NCI-H446 (cell line): ENCODE measurements at places on chromosomes 4 and X.
A peak's percentile ranks its signal among the peaks of the same experiment; 100 is the strongest.

DNA sequence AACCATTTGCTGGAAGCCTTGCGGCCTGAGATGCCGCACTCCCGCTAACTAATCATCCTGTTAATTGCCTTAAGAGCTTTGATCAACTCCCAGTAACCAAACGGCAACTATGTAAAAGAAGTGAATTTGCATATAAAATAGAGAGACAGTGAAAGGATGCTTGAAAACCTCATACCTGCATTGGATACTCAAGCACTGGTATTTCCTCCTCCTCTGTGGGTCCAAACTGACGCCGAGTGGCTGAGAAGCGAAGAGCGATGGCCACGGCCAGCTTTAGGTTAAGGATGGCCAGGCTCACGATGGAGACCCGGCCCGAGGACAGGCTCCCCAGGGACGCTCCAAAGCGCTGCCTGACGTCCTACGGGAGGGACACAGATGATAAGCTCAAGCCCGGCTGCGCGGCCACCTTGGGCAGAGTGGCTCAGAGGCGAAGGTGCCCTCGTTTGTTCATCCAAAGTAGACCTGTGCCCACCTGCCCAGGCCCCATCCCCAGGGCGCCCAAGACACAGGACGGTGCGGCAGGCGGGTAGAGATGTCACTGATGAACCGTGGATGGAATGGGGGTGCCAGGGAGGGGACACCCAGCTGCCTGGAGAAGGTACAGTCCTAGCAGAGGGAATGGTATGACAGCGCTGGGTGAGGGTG, 43.6 kb downstream of the ACOX3 start:
- no peak for DNase-seq

- DNase-seq, result peak; percentile 1
Observed at GRCh38 chrX:17944833-17945497, 83.9 kb upstream of the RAI2 start.

GRCh38 chr4:168273838-168274237, 44.7 kb downstream of the DDX60 start:
- no peak for DNase-seq

GRCh38 chr4:187128222-187128621, 404.6 kb upstream of the FAT1 start:
- no peak for DNase-seq

DNA sequence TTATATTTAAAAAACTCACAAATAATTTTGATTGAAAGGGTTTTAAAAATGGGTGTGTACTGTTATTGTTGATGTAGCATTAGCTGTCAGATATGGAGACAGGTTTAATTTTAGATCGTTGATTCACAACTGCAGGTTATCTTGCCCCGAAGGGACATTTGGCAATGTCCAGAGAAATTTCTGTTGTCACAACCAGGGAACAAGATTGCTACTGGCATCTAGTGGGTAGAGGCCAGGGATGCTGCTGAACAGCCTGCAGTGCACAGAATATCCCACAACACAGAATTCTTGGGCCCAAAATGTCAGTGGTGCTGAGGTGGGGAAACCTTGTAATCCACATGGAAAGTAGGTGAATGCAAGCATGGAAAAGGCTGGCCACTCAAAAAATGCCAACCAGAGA, 114.9 kb downstream of the MAGEB17 start:
- no peak for DNase-seq

GRCh38 chr4:7687006-7687405, 252.3 kb upstream of the PSAPL1 start:
- no peak for DNase-seq

DNA sequence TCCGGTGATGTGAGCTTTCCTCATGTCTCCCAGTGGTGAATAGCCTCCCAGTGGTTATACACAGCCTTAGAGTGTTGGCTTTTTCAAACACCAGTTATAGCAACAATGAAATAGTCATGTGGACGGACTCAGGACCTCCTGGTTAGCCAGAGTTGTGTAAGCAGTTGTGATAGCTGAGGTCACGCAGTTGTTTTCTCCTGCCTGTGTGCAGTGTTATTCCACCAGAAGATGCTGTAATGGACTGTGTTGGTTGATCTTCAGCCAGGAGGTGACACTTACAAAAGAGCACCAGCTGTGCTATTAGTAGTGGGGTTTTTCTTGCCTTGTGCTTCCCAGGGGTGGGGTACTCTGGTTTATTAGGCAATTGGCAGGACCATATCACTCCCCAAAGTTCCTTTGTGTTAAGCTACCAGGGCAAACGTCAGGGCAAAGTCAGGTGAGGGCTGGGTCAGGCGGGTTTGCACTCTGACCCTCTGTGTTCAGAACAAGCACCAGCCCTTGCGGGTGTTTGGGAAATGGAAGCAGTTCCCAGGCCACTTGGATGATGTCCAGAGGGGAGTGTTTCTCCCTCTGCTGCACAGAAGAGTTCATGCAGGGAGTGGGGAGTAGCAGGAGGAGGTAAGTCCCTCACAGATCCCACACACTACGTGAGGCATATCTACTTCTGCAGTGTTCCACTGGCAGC, 252.6 kb downstream of the TMEM47 start:
- DNase-seq, result no peak

DNA sequence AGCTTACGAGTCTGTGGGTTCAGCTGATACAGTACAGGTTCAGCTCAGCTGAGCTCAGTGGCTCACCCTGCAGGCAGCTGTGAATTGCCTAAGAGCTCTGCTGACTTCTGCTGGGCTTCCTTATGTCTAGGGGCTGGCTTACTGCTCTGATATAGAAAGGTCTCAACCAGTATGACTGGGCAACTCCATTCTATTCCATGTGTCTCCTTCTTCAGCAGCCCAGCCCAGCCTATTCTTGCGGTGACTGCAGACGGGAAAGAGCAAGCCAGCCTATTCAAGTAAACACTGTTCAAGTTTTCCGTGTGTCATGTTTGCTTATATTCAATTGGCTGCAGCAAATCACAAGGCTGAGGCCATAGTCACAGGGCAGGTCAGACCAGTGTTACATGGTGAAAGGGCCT, 615.4 kb upstream of the ZFP42 start:
- DNase-seq, result no peak

GRCh38 chrX:10034740-10035260, 67.6 kb downstream of the CLDN34 start:
- no peak for DNase-seq

DNA sequence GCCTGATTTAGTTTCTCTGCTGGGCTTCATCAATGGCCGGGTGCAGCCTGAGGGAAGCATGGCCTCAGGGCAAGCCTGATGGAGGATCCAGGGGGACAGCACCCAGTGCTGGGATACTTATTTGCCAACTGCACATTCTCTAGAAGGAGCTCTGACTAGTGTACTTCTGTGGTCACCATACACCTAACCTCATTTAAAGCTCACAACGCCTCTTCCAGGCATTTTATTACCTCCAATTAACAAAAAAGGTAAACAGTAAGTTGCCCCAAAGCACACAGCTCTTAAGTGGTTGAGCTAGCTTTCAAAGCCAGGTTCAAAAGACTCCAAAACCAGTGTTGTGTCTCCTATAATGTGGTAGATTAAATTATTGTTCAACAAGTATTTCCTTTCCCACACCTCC, 26.8 kb upstream of the ATXN3L start:
- DNase-seq, result no peak

- peak; percentile 58 for DNase-seq
Observed at GRCh38 chr4:83639849-83640493, 104.1 kb downstream of the GPAT3 start.

- no peak for DNase-seq
Observed at GRCh38 chr4:93759506-93759905, 69.0 kb upstream of the ATOH1 start.

- DNase-seq, result no peak
Observed at GRCh38 chr4:117479673-117480072, 394.3 kb upstream of the TRAM1L1 start.

DNA sequence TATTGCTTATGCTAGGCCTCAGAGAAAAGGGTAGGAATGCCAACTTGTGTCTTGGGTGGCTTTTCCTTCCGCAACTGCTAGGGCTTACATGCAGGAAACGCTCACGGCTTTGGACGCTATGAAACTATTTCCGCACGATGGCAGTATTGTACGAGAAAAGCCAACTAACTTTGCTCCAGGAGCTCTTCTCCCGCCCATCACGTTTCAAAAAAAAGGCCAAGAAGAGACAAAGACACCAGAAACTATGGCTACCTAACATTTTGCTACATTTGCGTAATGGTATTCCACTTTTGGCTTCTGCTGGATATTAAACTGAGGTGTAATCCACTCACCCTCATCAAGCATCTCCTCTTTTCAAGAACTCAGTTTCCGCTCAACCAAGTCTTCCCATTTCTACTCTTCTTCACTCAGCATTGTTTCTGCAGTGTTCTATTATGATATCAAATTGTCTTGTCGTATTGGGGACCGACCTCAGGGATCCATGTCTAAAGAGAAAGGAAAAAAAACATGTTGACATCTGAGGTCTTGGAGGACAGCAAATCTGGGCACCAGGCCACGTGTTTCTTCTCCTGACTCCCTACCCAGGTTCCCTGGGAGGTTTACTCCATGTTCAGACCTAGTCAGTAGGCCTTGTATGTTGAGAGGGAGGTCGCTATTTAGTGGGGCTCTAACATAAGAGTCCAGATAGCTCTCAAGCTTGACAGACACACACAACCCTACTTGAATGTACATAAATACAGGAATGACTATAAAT, 239.4 kb upstream of the STK26 start:
- no peak for DNase-seq

- DNase-seq, result no peak
Observed at GRCh38 chr4:170729236-170729635, 639.5 kb upstream of the AADAT start.

GRCh38 chr4:40192114-40193015, 4.5 kb upstream of the RHOH start:
- no peak for DNase-seq

GRCh38 chrX:39877905-39878304, 219.9 kb downstream of the BCOR start:
- no peak for DNase-seq

DNA sequence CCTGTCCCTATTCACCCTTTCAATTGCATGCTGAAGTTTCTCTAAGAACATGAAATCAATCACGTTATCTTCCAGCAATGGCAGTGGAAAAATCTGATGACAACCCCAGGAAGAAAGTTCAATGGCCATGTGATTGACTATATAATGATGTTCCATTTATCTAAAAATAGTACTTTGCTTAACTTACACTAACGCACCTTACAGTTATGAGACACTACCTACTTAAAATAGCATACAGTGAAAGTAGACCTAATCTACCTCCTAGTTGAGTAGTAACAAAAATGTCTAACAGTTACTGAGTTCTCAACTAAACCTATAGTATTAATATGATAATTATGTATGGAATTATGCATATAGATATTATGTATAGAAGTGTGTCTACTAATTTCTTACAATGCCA, 28.6 kb upstream of the PGM2 start:
- no peak for DNase-seq

GRCh38 chr4:176883681-176884418, 91.1 kb upstream of the VEGFC start:
- DNase-seq, result no peak

- no peak for DNase-seq
Observed at GRCh38 chrX:9312922-9313867, 151.7 kb upstream of the TBL1X start.

- DNase-seq, result no peak
Observed at GRCh38 chr4:13912436-13912925, 285.0 kb upstream of the BOD1L1 start.

DNA sequence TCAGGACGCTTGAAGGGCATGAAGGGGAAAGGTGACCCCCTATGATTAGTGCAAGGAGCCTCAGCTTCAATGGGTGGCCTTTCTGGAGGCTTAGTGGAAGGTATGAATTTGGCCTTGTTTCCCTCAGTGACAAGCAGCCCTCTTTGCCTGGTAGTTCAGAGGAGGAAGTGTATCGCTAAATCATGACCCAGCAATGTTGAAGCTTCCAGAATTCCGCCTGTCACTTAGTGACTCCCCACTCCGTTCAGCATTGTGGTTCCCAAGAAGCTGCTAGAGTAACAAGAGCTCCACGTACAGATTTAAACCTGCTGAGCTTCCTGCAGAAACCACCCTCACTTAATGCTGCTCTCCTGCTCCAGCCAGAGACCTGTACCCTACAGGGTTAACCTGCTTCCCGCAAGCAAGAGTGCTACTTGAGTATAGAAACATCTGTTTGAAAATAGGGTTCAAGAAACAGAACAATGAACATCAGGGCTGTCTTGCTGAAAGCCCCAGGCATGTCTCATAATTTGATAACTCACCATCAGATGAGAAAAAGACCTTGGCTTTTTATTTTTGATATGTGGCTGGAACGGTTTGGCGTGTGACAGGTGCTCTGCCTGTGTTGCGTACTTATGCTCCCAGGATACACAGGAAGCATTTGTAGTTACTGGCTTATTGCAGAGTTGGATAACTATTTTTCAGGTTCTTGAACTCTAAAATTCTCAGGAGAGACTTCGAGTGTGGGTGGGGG, 105.2 kb downstream of the UCHL1 start:
- no peak for DNase-seq

GRCh38 chr4:158788516-158788915, 19.7 kb downstream of the FNIP2 start:
- no peak for DNase-seq

GRCh38 chr4:151860561-151861093, 99.8 kb upstream of the GATB start:
- DNase-seq, result no peak

- DNase-seq, result no peak
Observed at GRCh38 chr4:11139871-11140270, 288.8 kb downstream of the HS3ST1 start.

GRCh38 chr4:142041788-142042187, 405.4 kb downstream of the IL15 start:
- no peak for DNase-seq

- DNase-seq, result no peak
Observed at GRCh38 chr4:3407171-3407771, 34.5 kb upstream of the HGFAC start.

DNA sequence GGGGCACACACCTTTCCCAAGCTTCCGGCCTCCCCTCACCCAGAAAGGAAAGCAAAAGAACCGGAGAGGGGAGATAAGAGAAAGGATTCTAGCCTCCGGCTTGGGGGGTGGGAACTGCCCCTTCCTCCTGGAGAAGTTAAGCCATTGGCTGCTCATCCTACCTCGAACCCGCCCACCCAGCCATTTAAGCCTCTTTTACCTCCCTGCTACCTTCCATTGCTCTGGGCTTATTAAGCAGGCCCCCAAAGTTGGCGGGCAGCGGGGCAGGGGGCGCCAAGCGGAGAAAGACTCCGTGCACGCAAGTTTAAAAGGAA, 2.3 kb downstream of the MAML3 start:
- peak; percentile 92 for DNase-seq

DNA sequence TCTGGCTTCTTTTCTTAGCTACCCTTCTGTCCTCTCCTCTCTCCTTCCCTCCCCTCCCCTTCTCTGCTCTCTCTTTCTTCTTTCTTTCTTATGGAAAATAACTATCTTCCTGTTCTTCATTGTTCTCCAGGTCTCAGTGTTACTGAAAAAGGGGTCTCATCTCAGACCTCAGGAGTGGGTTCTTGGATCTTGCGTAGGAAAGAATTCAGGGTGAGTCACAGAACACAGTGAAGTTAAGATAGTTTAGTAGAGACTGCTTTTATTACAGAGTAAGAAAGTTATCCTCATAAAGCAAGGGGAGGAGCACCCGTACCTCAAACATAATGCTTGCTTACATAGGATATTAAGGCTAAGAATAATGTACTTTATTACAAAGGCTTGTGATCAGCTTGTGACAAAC, 31.8 kb upstream of the CWH43 start:
- no peak for DNase-seq

- DNase-seq, result no peak
Observed at GRCh38 chr4:1249731-1250526, 999 bp upstream of the CTBP1 start.
